T-cell (primary cell): ENCODE measurements at places on chromosomes 6 and 20.

DNA sequence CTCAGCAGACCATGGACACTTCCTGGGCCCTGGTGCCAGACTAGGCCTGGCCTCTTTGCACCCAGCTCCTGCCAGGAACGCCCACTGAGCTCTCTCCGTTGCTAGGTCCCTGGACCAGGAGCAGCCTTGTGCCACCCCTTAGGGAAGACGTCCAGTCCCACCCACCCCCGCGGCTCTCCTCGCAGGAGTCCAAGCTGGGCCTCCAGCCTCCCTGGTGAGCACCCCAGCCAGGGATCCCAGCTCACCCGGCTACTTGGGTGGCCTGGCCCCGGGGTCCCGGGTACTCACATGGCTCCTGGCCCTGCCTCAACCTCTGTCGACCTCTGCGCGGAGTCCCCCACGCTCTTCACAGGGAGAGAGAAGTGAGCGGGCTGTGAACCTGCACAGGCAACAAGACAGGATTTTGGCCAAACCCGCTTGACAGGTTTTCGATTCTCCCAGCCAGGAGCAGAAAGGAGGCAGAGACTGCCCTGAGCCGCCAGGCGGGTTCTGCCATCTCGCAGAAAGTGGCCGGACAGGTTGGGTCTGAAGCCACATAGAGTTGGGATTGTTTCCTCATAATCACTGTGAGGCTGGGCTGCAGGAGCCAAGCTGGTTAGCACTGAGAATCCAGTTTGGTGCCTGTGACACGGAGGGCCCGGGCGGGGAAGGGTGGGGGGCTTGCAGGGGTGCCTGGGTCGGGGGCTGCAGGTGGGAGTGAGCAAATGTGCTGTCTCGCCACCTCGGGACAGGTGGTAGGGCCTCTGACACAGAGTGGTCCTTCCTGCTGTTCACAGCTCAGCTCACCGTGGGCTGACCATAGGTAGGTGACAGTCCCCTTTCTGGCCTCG is at the start of gene RBBP8NL:
RBBP8NL (minus strand) TSS at position 368 of the 830 bp plus-strand sequence. CDS start 7,892 bp downstream, outside the sequence.
- H3K27me3 ChIP-seq: no peaks in the 10 kb centered on the region
- H3K36me3 ChIP-seq: no peaks in the 10 kb centered on the region
- no peaks in the 10 kb centered on the region for H3K4me1 ChIP-seq
- H3K27ac ChIP-seq: no peak within 1 kb of the TSS
- no peak for DNase-seq
- H3K4me3 ChIP-seq: no peak within 1 kb of the TSS

GRCh38 chr6:143157131-143157530 is 96.4 kb downstream of the AIG1 start:
- no peaks in the 10 kb centered on the region for H3K36me3 ChIP-seq
- no peaks in the 10 kb centered on the region for H3K27me3 ChIP-seq
- H3K27ac ChIP-seq: no peak overlapping the region
- no peak for DNase-seq
- no peak overlapping the region for H3K4me3 ChIP-seq
- no peaks in the 10 kb centered on the region for H3K4me1 ChIP-seq

GRCh38 chr6:106125925-106126435 is 39.8 kb downstream of the PRDM1 start:
- no peaks in the 10 kb centered on the region for H3K36me3 ChIP-seq
- H3K27ac ChIP-seq: peak overlapping the region; percentile 14
- peak overlapping the region; percentile 19 for H3K4me3 ChIP-seq

- H3K4me3 ChIP-seq: no peak overlapping the region
- H3K4me1 ChIP-seq: no peaks in the 10 kb centered on the region
- no peak overlapping the region for H3K27ac ChIP-seq
- no peaks in the 10 kb centered on the region for H3K36me3 ChIP-seq
- DNase-seq: no peak
Measured at GRCh38 chr6:155195903-155196302, 67.9 kb upstream of the CLDN20 start.

- no peak overlapping the region for H3K27ac ChIP-seq
- H3K4me1 ChIP-seq: no peaks in the 10 kb centered on the region
- no peaks in the 10 kb centered on the region for H3K27me3 ChIP-seq
- DNase-seq: no peak
Measured at GRCh38 chr20:32167552-32167951, 40.0 kb downstream of the PLAGL2 start.

DNA sequence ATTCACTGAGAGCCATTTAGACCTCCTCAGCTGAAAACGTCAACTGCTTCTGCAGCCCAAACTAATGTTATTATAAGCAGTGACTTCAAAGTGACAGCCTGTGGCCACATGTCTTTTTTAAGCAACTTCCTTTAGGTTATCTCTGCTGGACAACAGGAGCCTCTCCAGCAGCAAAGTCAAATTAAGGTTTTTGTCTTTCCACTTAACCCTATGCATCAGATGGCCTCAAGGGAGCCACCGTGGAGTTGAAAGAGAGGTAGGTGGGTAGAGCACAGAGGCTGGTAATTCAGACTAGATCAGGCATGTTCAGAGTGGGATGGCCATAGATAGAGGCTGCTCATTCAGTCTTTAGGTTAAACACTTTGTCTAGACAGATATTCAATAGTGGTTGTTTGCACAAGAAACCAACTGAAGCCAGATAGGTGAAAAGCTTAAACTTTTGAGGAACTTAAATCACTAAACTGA is 300.6 kb upstream of the ECI2 start:
- no peak overlapping the region for H3K4me3 ChIP-seq
- no peaks in the 10 kb centered on the region for H3K27me3 ChIP-seq
- no peak overlapping the region for H3K27ac ChIP-seq
- no peaks in the 10 kb centered on the region for H3K36me3 ChIP-seq

GRCh38 chr6:12767016-12767415 is 50.4 kb downstream of the PHACTR1 start:
- no peaks in the 10 kb centered on the region for H3K36me3 ChIP-seq
- no peaks in the 10 kb centered on the region for H3K27me3 ChIP-seq
- no peak overlapping the region for H3K27ac ChIP-seq
- DNase-seq: no peak
- no peak overlapping the region for H3K4me3 ChIP-seq

DNA sequence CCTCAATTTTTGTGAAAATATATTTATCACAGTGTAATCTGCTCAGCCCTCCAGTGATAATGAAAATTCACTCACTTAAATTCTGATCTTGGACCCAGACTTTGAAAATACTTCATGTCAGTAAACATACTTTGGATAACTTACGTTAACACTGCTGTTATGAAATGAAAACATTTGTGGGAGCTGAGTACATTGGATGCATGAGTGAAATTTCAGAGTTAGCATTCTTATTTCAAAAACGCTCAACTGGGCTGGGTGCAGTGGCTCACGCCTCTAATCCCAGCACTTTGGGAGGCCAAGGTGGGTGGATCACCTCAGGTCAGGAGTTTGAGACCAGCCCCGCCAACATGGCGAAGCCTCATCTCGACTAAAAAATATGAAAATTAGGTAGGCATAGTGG is 196.4 kb downstream of the UTRN start:
- no peak for DNase-seq
- no peak overlapping the region for H3K4me3 ChIP-seq
- H3K27me3 ChIP-seq: no peaks in the 10 kb centered on the region
- no peak overlapping the region for H3K27ac ChIP-seq
- no peaks in the 10 kb centered on the region for H3K4me1 ChIP-seq

GRCh38 chr20:57090590-57091560 is 175.6 kb downstream of the BMP7 start:
- no peak overlapping the region for H3K27ac ChIP-seq
- H3K4me3 ChIP-seq: no peak overlapping the region
- no peaks in the 10 kb centered on the region for H3K27me3 ChIP-seq
- DNase-seq: no peak
- peaks cover 20% of the 10 kb centered on the region for H3K4me1 ChIP-seq

- no peak overlapping the region for H3K27ac ChIP-seq
- H3K4me1 ChIP-seq: no peaks in the 10 kb centered on the region
- DNase-seq: no peak
- no peaks in the 10 kb centered on the region for H3K36me3 ChIP-seq
- H3K4me3 ChIP-seq: no peak overlapping the region
- H3K27me3 ChIP-seq: peaks cover 7% of the 10 kb centered on the region
Measured at GRCh38 chr6:19999319-20000191, 162.4 kb downstream of the ID4 start.

DNA sequence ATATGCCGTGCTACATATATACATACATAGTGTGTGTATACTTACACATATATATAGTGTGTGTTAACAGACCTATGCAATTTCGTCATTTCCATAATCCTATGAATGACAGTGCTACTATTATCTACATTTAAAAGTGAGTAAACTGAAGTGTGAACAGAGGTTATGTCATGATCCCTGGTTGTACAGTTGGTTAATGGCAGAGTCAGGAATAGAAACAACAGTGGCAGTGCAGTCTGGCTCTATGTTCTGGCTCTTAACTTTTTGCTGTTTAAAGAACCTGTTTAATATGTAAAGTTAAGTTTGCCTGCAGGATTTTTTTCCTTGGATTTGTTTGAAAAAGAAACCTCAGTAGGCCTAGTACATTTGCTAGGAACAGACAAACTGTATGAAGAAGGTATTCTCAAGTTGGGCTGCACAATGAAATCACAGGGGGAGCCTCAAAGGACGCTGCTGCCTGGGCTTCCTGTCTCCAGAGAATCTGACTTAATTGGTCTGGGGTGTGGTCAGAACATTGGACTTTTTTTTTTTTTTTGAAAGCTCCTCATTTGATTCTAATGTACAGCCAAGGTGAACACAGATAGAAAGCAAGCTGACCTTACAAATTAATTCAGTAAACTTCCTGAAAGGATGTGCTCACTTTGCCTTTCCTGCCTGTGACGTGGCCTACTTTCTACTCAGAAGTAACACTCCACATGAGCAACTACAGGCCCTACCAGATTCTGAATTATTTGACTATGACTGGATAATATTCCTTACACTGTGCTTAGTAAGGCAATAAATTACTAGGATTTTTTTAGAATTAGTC is 29.4 kb downstream of the PLCB1 start:
- H3K4me1 ChIP-seq: no peaks in the 10 kb centered on the region
- H3K4me3 ChIP-seq: no peak overlapping the region
- H3K36me3 ChIP-seq: no peaks in the 10 kb centered on the region

DNA sequence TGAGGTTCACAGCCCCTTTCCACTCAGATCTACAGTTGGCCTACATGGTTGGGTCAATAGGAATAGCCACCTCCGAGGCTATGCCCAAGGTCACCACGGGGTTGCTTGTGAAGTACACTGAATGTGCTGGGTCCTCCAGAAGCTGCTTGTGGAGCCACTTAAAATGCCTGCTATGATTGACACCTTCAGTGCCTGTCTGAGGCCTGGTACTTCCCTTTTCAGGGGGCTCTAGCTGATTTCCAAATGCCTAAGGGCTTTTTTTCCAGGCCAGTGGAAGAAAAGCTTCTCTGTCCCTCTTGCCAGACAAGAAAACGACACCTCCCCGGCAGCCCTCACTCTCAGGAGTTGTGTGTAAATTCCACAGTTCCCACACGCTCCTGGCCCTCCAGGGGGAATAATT is 6.3 kb upstream of the NXT1 start:
- no peaks in the 10 kb centered on the region for H3K36me3 ChIP-seq
- DNase-seq: no peak
- peaks cover 6% of the 10 kb centered on the region for H3K4me1 ChIP-seq

GRCh38 chr6:80967609-80968008 is 784.9 kb downstream of the TENT5A start:
- no peaks in the 10 kb centered on the region for H3K36me3 ChIP-seq
- H3K27me3 ChIP-seq: no peaks in the 10 kb centered on the region
- DNase-seq: no peak
- no peak overlapping the region for H3K27ac ChIP-seq
- no peaks in the 10 kb centered on the region for H3K4me1 ChIP-seq
- H3K4me3 ChIP-seq: no peak overlapping the region

DNA sequence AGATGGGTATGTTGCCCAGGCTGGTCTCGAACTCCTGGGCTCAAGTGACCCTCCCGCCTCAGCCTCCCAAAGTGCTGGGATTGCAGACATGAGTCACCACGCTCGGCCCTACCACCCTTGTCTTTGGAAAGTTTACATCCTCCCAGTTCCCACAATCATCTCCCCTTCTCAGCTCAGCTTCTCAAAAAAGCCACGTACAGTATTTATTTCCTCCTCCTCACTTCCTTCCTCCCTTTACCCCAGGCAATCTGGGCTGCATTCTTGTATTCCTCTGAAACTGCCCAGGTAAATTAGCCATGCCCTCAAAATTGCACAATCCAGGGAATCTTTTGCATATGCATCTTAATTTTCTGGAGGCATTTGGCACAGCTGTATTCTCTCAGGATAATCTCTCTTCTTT is 7.4 kb upstream of the SLC23A2 start:
- H3K36me3 ChIP-seq: no peaks in the 10 kb centered on the region
- H3K4me1 ChIP-seq: peaks cover 8% of the 10 kb centered on the region
- H3K4me3 ChIP-seq: no peak overlapping the region
- no peak overlapping the region for H3K27ac ChIP-seq
- no peaks in the 10 kb centered on the region for H3K27me3 ChIP-seq
